ENCODE measurements at places on chromosomes 7 and 10.

GRCh38 chr7:28003408-28003807 lies 177.2 kb downstream of the JAZF1 start:
- DNase-seq = no peak

- no peak for DNase-seq
These were observed 1.6 kb upstream of the ADARB2 start for GRCh38 chr10:1738950-1739349.

- no peak for DNase-seq
These were observed 23.0 kb downstream of the BMPR1A start for GRCh38 chr10:86779220-86780017.

- DNase-seq = peak; percentile 23
These were observed 486.1 kb downstream of the SEMA3D start for GRCh38 chr7:84700563-84701370.

DNA sequence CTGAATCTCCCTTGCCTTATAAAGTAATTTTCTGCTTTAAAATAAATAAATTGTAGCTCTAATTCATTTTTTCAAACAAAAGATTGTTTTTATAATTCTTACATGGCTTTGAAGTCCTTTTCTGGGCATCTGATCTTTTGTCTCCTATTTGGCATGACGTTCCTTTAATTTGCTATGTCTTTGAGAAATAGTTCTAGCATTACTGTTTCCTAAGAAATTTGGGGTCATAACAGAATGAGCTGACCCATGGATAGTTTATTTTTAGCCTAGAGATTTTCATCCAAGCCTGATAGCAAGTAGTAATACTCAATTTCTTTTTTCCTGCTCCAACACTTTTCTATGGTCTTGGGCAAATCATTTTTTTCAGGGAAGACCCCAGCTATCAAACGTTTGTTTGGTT lies 31.4 kb downstream of the CCDC71L start:
- no peak for DNase-seq

DNA sequence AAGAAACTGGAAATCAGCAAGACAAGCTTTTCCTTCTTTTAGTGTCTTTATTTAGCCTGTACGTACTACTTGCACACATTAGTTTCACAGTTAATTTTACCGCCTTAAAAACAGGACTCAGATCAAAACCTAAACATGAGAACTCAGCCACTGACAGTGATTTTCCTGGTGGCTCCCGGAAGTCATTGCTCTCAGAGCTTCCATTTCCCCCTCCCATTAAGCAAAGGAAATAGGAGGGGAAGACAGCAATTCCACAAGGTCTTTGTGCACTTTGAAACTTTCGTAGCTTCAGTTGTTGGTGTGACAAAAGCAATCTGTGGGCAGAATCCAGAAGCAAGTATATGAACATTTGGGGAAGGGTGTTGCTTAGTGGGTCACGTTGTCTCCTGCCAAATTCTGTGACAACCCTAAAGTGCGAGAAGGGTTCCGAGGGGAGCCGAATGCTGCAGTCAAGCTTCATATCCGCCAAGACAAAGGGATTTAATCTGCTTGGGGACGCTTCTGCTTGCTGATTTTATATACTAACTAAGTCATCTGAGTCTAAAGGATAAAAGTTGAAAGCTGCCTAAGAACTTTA lies 30.4 kb downstream of the FAM53B start:
- DNase-seq = no peak

GRCh38 chr7:129161524-129162225 lies 17.2 kb downstream of the TSPAN33 start:
- no peak for DNase-seq

DNA sequence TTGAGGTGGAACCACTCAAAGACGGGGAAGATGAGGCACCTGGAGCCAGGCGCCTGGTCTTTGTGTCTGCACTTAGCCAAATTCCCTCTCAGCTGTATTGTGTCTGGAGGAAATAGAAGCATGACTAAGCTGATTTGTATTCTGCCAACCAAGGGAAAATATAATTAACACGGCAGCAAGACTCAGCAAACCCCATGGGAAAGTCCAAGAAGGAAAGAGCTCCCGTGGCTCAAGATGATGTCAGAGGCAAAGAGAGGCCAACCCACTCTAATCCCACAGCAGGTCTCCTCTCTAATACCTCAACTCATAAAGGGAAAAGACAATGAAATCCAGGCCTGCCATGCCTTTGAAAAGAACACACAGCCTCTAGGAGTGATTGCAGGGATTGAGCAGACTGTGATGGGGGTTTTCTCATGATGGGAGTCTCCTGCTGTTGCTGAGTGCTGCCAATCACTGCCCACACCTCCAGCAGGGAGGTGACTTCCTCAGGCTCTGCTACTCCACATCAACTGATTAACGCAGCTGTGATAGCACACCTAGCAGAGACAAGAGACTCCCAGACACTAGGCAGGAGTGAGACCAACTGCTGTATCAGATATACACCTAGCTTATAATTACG lies 255.5 kb upstream of the C7orf33 start:
- peak; percentile 20 for DNase-seq

DNA sequence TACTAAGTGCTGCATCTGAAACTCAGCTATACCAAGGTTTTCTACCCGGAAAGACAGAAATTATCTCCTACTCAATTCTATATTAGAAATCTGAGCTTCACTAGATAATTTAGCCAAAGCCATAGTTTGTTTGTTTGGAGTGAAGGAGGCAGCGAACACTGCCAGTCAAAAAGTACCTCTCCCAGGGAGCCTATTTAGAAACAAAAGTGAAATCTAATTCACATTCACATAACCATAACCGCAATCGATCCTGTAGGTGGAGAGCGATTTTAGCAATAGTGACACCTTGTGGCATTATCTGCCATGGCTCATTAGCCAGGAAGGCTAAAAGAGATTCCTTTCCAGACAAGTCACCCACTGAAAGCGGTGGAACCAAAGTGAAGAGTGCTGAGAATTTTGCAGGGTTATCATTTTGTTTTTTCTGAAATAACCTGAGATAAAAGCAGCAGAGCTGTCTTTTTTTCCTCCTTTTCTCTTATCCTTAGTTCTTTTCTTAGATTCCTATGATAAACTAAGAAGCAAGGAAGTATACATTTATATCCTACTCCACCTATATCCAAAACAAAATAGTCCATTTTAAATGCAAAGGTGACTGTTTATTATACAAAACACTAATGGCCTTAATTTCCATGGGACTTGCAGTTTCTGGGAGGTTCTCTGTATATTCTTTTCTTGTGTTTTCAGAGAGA lies 83.7 kb upstream of the BET1 start:
- peak; percentile 65 for DNase-seq

DNA sequence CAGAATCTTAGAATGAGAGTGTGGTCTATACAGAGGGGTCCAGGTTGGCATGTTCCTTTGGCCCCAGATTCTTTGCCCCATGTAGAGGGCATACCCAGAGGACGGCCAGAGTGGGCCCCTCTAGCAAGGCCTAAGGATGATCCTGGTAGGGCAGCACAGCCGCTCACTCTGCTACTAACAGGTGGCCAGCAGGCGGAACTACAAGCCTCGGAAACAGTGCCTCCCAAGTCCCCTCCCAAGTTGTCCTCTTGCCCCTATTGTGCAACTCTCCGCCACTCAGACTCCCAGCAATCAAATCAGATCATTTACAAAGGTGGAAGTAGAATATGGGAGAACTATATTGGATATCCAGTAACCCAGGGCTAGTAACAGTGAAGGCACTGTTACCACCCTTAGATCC lies 107.4 kb downstream of the STRA8 start:
- DNase-seq = no peak
